ENCODE measurements at places on chromosomes 11 and 22.

GRCh38 chr11:92159931-92160330 lies 64.7 kb upstream of the FAT3 start:
- no peak for DNase-seq

DNA sequence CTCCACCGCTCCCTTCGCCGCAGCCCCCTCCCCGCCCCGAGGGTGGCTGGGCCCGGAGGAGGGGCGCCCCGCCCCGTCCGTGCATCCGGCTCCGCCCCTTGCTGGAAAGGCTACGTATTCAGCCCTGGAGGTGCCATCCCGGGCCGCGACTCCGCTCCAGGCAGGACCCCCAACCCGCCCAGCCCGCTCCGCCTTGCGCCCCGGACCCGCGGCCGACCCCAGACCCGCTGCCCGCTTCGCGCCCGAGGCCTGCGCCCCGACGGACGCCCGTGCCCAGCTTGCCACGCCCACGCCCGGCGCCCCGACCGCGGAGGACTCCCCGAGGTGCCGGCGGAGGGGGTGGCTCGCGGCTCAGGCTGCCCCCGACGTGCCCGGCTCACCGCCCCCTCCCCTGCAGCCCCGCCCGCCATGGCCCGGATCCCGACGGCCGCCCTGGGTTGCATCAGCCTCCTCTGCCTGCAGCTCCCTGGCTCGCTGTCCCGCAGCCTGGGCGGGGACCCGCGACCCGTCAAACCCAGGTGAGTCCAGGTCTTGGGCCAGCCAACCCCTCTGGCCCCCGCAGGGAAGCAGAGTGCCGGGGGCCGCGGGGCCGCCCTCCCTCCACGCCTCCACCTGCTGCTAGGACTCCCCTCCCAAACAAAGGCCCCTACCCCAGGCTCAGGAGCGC lies at the start of gene ADM2:
Gene ADM2, plus strand, starts transcription at position 104 of the 667 bp plus-strand sequence. Its CDS starts 305 bp downstream, at position 409.
- no peak for DNase-seq

- DNase-seq = no peak
Measured at GRCh38 chr11:45885921-45886721, 670 bp downstream of the MAPK8IP1 start.

DNA sequence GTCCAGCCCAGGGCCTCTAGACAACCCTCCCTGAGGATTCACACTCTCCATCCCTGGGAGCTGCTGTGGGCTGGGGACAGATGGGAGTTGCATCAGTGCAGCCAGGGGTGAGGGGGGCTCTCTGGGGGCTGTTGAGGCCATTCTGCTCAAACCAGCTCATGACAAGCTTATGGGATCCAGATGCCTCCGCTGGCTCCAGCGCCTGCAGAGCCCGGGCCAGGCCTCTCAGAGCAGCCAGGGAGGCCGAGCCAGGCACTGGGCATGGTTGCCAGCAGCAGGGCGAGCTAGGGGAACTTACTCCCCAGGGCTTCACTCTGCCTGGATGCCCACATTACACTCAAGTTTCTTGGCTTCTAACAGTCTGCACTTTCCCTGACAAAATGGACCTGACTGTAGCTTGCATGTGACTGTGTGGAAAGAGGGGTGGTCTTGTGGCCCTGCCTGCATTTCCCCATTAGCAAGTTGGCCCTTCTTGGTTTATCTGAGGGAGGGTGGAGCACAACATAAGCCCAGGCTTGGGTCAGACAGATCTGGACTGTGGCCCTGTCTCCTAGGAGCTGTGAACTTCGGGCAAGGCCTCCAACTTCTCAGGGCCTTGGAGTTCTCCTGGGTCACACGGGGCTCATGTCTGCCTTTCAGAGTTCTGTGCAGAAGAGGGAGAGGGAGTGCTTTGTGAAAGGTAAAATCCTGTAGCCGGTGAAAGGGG lies 34.5 kb upstream of the CYB5R3 start:
- no peak for DNase-seq

GRCh38 chr11:45266676-45267020 lies 19.5 kb downstream of the SYT13 start:
- no peak for DNase-seq

- DNase-seq = peak; percentile 33
Measured at GRCh38 chr11:65810046-65810868, 23.4 kb downstream of the OVOL1 start.

GRCh38 chr11:94849839-94850238 lies 81.7 kb downstream of the AMOTL1 start:
- no peak for DNase-seq

- peak; percentile 30 for DNase-seq
Measured at GRCh38 chr11:62666259-62666926, 1.3 kb downstream of the CSKMT start.

GRCh38 chr11:113670149-113670830 lies 35.8 kb downstream of the TMPRSS5 start:
- no peak for DNase-seq
